ENCODE measurements at places on chromosomes 3 and 15.

GRCh38 chr3:153714016-153714415 is 407.2 kb upstream of the ARHGEF26 start:
- no peak for DNase-seq

DNA sequence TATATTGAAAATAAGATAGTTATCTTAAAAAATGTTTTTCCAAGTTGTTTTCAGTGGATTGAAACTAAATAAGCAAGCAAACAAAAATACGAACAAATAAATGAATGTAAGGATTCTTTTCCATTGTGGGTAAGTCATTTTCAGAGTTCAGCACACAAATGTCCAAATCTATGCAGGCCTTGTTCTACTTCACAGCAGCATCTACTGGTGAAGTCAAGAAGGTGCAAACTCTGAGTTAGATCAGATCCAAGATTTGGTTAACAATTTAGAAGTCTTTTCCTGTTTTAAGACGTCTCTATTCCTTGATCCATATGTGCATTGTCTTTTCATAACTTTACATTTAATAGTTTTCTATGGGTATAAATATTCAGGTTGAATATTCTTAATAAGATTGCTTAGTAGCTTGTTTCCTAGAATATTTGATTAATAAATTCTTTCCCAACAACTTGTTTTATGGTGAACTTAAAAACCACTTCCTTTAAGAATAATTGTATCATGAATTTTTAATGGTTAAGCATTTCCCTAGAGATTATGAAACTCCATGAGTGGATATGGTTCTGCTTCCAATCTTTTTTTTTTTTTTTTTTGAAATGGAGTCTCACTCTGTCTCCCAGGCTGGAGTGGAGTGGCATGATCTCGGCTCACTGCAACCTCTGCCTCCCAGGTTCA is 10.5 kb downstream of the PTX3 start:
- DNase-seq = no peak

GRCh38 chr15:93603550-93603949 is 514.5 kb upstream of the RGMA start:
- DNase-seq = no peak

GRCh38 chr3:140922634-140923033 is 19.0 kb upstream of the SLC25A36 start:
- DNase-seq = peak; percentile 27

DNA sequence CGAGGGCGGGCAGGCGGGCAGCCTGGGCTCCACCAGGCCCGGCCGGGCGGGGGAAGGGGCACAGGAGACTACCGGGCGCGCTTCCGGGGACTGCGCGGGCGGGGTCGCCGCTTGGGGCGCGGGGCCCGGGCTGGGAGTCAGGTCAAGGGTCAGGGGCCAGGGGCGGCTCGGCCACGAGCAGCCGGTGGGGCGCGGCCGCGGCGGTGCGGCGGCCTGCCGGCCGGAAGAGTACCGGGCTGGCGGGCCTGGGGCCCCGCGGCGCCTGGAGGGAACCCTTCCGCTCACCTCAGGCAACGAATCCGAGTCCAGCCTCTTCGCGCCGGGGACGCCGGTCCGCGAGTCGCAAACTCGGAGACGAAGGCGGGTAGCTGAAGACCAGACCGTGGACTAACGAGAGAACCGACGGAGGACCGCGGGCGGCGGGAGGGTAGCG is 225 bp downstream of the RHOA start:
- no peak for DNase-seq
